ENCODE measurements at places on chromosomes 5 and 9.

DNA sequence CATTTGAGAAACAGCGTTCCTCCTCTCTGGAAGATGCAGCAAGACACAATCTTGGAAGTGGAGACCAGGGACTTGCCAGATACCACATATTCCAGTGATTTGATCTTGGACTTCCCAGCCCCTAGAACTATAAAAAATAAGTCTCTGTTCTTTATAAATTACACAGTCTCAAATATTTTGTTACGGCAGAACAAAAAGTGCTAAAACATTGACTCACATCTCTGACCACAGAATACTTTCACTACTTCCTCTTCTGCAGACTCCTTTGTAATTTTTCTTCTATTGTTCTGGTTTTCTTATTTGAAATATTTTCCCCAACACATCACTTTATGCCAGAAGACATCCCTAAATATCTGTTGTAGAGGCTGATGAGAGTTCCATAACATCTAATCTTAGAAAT is 706.1 kb upstream of the CDH18 start:
- no peak for DNase-seq

DNA sequence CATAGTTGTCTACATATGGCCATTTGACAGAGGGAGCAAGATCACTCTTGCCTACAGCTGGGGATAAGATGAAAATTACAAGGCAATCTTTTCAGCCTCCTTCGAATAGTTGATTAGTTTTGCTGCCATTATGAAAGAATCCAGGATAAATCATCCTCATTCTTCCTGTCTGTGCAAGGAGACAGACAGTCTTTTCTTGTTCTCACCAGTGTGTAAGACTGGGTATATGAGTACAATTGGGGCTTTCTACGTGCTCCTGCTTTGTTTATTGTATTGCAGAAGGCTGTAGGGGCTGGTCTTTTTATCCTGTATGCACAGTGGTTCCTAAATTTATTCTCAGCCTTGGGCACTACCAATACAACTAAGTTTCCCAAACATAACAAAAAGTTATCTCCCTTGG is 76.8 kb downstream of the SPEF2 start:
- no peak for DNase-seq

- DNase-seq = no peak
Measured at GRCh38 chr5:39466846-39467245, 42.1 kb upstream of the DAB2 start.

- peak; percentile 44 for DNase-seq
Measured at GRCh38 chr9:37963936-37964739, 60.2 kb upstream of the SLC25A51 start.

DNA sequence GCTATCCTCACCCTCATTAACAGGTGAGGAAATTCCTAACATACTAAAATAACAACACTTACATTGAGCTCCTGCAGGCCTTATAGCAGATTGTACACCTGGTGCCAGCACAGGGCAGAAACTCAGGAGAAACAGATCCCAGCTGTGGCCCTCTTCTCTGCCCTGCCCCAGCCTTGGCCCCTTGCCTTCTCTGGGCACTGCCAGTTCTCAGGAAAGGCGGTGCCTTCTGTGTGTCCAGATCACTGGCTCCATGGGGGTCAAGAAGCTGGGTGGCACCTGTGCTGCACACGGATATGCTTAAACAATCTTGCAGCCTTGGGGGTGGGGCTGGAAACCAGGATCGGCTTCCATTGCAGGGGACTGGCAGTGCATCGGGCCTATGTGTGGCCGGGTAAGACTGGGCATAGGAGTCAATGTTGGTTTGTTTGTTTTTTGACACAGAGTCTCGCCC is 19.3 kb downstream of the KYAT1 start:
- DNase-seq = no peak

GRCh38 chr5:88826646-88827585 is 56.1 kb downstream of the MEF2C start:
- DNase-seq = peak; percentile 51

GRCh38 chr9:133882849-133883755 is 109.0 kb downstream of the VAV2 start:
- no peak for DNase-seq

DNA sequence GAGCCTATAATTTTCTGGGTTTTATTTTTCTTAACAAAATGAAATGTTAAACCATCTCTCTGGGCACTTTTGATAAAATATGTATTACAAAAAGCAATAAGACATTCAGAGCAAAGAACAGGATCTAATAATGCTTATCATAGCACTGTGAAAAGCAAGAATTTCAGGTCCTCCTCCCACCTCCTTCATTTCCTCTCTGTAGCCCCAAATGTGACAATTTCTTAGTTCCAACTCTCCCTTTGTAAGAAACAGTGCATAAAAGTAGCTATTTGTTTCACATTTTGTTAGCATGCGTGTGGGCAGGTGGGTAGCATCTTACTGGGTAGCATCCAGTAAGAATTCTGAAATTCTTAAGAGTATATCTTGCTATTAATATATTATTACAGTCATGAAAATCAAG is 130.9 kb upstream of the RASA1 start:
- no peak for DNase-seq

- DNase-seq = no peak
Measured at GRCh38 chr5:73140801-73141200, 20.4 kb downstream of the TMEM171 start.

GRCh38 chr9:70228118-70228517 is 30.7 kb upstream of the SMC5 start:
- no peak for DNase-seq

- DNase-seq = no peak
Measured at GRCh38 chr9:70542311-70542931, 128.0 kb upstream of the KLF9 start.

- DNase-seq = no peak
Measured at GRCh38 chr5:65050140-65050539, 281.4 kb downstream of the CWC27 start.

DNA sequence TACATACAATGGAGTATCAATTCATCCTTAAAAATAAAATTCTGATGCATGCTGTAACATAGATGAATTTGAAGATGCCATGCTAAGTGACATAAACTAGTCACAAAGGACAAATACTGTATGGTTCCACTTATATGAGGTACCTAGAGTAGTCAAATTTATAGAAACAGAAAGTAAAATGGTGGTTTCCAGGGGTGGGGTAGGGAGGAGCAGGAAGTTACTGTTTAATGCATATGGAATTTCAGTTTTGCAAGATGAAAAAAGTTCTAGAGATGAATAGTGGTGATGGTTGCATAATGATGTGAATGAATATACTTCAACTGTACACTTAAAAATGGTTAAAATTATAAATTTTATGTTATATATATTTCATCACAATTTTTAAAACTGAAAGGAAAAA is 57.3 kb upstream of the FNIP1 start:
- no peak for DNase-seq

GRCh38 chr5:120749737-120750136 is 285.6 kb downstream of the PRR16 start:
- no peak for DNase-seq

- no peak for DNase-seq
Measured at GRCh38 chr5:169150108-169150507, 150.8 kb downstream of the SLIT3 start.

DNA sequence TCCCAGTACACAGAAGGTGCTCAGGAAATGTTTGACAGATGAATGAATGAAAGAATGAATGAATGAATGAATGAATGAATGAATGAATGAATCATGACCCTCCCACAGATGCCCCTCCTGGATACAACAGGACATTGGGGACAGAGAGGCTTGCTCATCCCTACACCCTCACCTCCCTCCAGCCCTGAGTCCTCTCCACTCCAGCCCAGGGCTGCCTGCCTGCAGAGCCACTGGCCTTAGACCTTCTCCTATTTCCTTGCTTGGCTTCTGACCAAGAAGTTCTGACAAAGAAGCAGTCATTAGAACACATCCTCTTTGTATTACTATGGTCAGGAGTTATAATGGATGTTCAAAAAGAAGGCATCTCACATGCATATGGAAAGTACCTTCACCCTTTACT is 240.7 kb upstream of the DAPK1 start:
- DNase-seq = no peak

DNA sequence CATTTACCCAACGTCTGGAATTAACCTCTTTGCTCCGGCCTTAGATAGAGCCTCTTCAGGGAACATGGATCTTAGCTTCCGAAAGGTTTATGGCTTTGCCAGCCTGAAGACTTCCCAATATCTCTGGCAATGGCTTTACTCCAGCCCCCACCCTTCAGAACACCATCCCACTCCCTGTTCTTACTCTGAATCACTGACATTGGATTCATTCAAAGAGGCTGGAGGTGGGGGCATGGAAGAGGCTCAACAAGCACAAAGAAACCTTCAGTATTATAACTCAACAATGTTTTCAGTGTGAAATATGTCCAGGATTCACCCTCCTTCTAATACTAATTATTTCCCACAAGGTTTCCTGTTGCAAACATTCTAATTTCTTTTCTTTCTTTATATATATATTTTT is 91.5 kb downstream of the ASTN2 start:
- DNase-seq = no peak

DNA sequence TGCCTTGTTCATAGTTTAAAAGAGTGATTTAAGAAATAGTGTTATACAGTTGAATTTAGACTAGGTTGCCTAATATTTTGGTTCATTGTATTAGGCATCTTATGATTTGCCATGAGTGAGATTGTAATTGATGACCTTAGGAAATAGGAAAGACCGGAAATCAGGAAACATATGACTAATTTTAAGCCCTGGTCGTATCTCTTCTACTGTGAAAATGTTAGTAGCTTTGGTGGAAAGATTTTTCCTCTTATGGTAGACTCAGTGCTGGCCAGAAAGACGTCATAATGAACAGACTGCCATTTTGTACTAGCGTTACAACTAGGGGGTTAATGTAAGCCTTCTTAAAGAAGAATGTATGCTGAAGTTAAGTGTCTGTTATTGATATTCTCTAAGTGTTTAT is 21.7 kb downstream of the SMARCA2 start:
- DNase-seq = no peak

DNA sequence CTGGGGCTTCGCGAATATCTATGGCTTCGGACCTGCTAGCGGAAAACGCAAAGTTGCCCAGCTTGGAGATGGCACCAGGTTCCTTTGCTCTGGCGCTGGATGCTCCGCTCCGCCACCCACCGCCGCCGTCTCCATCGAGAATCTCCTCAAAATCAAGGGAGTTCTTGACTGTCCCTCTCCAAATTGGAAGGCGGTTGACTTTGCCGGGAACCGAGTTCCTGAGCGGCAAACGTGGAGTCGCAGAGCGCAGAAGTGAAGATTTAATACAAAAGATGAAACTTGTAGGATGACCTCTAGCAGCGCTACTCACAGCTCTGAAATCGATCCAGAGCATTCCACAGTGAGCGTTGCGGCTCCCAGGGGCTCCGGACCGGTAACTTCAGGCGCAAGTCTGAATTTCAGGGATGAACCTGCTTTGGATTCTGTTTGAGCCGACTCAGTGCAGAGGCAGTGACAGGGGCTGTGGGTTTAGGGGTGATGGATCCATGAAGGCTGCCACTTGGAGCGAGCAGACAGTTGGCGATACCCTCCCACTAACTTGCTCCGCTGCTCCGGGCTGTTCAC is 1641.5 kb upstream of the C9orf72 start:
- DNase-seq = no peak

All from BJ (cell line).